HFF-Myc (cell line): ENCODE measurements at places on chromosomes 7 and 10.
A peak's percentile ranks its signal among the peaks of the same experiment; 100 is the strongest.

- DNase-seq = no peak
These were observed 118.1 kb upstream of the RHEB start for GRCh38 chr7:151637781-151638261.

- no peak for DNase-seq
These were observed 29.8 kb downstream of the GSDME start for GRCh38 chr7:24727154-24728120.

- no peak for DNase-seq
These were observed 16.7 kb upstream of the SUN1 start for GRCh38 chr7:815284-816216.

DNA sequence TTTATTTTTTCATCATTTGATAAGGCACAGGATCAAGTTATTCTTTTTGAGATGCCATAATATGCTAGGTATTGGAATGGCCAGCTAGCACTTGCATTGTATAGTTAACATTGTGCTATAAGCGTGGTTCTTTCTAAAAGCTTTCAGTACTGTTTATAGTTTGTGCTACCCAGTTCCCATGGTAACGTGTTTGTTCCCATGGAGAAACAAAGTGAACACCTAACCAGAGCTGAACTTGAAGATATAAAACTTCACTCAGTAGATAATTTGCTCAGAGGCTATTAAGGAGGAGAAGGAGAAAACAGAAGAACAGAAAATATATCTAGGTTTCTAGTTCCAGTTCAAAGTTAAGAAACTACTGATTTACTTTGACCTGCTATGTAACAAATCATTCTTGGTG is 23.6 kb upstream of the ITGB8 start:
- DNase-seq = no peak

- DNase-seq = no peak
These were observed 14.9 kb downstream of the SFTPD start for GRCh38 chr10:79933961-79934360.

DNA sequence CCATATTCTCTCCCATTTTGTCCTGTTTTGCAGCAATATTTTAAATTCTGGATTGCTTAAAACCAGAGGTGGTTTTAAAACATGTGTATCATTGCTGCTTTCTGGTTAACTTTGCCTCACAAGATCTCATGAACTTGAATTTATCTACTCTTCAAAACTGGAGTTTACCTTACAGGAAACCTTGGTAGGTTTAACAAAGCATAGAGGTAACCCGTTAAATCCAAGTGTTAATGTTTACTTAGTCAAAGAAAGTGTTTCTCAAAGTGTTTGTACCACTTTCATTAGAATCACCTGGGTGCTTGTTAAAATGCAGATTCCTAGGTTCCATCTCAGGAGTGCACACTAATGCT is 44.0 kb upstream of the VDAC2 start:
- DNase-seq = no peak

DNA sequence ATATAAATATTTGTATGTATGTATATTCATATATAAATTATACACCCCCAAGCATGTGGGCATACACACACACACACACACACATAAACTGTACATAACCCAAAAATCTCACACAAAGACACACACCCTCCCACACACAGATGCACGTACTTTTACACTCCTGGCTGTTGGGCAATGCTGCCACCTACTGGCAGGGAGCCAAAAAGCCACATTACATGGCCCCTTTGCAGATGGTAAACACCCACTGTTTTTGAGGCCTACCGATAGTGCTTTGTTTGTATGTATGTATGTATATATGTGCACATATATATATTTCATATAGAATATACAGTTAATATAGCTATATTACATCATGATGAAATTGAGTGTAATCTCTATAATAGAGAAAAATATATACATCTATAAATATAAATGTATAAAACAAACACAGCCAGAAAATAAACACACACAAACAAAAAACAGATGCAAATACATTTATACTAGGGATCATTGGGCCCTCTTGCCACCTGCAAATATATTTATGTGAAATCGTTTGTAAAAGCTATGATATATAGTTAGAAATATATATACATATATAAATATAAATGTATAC is 120.1 kb upstream of the ACBD5 start:
- peak; percentile 47 for DNase-seq

- DNase-seq = no peak
These were observed 12.4 kb downstream of the ZNF789 start for GRCh38 chr7:99485094-99485493.

DNA sequence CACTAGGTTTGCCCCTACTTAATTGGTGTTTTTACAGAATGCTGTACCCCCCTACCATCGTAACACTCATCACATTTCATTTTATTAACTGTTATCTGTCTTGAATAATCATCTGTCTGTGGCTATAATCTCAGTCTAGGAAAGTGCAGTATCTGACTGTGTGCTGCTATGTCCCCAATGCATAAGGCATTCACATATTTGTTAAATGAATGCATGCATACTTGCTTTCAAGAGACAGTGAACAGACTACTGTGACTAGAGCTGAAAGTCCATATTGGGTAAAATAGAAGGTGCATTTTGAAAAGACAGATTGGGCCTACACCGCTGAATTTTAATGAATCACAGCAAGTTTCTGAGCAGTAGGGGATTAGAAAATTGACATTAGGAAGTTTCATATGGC is 112.3 kb downstream of the ARHGAP12 start:
- no peak for DNase-seq

DNA sequence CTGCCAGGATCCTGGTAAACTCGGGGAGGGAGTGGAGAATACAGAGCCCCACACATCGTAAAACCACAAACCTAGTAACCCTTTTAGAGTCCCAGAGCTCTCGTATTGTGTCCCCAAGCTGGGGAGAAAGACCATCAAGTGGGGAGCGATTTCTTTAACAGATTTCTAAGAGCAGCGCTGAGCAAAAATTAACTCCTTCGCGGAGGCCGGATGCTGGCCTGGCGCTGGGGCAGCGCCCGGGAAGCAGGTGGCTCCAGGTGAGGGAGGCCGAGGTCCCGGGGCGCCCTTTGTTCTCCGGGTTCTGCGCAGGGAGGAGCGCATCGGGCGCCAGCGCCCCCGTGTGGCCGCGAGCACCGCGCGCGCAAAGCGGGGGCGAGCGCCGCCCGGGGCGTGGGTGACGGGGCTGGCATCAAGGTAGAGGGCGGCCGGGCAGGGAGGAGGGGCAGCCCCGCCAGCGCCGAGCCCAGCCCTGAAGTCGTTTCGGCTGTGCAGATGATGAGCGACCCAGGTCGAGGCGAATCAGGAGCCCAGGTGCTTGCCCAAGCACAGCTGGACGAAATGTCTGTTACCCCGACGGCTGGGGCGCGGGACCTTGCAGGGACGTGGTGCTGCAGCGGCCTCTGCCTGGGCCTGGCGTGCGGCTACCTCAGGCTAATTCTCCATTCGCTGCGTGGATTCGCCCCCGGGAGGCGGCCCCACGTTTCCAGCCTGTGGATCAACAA is 10.4 kb upstream of the FGFR2 start:
- no peak for DNase-seq

DNA sequence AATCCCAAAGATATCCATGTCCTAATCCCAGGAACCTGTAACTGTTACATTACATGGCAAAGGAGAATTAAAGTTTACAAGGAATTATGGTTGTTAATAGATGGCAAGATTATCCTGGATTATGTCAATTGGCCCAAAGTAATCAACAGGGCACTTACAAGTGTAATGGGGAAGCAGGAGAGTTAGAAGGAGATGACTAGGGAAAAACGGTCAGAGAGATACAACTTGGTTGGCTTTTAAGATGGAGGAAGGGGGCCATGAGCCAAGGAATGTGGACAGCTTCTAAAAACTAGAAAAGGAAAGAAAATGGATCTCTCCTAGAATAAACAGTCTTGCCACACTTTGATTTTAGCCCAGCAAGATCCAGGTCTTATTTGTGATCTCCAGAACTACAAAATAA is 3.3 kb downstream of the JMJD1C start:
- no peak for DNase-seq

DNA sequence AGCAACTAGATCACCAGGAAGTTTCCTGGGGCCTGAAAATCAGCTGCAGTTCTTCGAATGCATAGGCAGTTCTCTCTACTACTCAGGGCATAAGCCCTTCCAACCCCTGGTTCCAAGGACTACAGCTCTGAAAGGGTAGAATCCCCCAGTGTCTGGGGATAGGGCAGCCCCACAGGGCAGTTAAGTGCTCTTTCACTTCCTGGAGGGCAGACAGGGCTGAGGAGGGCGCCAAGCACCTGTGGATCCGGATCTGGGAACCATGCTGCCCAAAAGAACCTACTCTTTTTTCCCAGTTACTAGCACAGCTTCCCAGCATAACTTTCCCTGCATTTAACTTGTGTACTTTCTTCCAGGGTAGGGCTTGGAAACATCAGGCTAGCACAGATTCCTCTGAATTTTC is 41.1 kb downstream of the CXCL12 start:
- no peak for DNase-seq

DNA sequence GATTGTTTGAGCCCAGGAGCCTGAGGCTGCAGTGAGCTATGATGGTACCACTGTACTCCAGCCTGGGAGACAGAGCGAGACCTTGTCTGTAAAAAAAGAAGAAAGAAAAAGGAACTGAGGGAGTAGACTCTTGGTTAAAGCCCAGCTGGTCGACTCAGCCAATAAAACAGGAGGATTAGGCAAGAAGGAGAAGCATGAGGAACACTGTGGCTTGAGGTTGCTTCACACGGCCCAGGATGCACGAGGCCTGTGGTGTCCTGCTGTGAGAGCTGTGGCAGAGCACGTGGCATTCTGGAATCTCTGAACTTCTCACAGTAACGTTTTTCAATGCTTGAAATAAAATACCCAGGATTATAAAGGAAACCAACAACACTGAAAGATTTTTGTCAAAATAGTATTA is 93.3 kb downstream of the CUL2 start:
- DNase-seq = no peak

GRCh38 chr10:119138346-119139306 is 26.9 kb downstream of the SFXN4 start:
- no peak for DNase-seq

- no peak for DNase-seq
These were observed 85.4 kb upstream of the NPTX2 start for GRCh38 chr7:98531717-98532116.

DNA sequence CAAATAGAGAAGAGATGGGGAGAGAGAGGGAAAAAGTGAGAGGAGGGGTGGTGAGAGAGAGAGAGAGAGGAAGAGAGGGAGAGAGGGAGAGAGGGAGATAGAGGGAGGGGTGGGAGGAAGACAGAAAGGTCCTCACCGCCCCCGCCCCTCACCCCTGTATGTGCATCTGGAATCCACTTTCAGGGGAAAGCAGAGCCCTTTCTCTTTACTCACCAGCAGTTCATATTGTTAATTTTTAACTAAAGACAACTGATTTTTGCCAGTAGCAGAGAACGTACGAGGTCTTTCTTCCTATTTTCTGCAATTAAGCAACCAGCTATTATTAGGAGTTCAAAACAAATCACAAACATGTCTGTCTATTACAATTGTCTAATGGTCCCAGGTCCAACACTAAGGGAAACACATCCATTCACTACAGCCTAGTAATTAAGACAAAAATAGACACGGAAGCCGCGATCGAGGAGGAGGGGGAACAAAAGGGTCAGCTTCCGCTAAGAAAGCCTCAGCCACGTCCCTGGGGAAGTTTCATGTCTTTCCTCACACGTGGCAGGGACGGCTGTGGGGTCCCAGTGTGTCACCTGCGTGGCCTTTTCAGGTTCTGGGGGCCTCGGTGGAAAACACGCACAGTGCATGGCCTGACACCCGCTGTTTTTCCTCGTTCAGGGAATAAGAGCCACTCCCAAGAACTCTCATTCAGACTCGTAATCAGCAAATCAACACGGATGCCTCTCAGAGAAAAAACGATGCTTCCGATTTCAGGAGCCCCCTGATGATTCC is 572.0 kb downstream of the PTPRN2 start:
- DNase-seq = no peak

DNA sequence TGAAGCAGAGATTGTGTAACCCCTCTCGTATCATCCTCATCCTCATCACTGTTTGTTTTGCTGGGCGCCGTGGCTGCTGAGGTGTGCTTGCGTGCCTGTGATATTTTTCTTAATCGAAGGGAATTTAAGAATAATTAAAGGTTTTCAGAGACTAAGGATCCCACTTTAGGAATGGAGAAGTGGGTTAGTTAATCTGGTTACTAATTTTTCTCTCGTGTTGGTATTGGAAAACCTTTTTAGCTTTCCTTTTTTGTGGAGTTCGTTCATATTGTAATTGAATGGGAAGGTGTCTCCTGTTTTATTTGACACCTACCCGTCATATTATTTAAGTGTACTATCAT is 1.3 kb downstream of the UBN2 start:
- no peak for DNase-seq

- DNase-seq = peak; percentile 77
These were observed 191.2 kb upstream of the PRSS1 start for GRCh38 chr7:142557971-142558582.

- DNase-seq = no peak
These were observed 24.3 kb downstream of the RGS10 start for GRCh38 chr10:119518176-119518575.

- DNase-seq = no peak
These were observed 520 bp downstream of the CPA5 start for GRCh38 chr7:130345136-130345535.

- no peak for DNase-seq
These were observed 610.5 kb downstream of the KCNMA1 start for GRCh38 chr10:77027141-77027540.

DNA sequence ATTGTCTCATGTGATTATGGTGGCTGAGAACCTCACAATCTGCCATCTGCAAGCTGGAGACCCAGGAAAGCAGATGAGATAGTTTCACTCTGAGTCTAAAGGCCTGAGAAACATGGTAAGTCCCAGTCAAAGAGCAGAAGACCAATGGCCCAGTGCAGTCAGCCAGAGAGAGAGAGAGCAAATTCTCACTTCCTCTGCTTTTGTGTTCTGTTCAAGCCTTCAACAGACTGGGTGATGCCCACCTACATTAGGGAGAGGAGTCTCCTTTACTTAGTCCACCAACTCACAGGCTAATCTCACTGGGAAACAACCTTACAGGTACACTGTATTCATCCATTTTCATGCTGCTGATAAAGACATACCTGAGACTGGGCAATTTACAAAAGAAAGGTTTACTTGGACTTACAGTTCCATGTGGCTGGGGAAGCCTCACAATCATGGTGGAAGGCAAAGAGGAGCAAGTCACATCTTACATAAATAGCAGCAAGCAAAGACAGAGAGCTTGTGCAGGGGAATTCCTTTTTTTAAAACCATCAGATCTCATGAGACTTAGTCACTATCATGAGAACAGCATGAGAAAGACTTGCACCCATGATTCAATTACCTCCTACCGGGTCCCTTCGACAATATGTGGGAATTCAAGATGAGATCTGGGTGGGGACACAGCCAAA is 4.7 kb upstream of the FRMPD2 start:
- no peak for DNase-seq

- peak; percentile 50 for DNase-seq
These were observed 166.2 kb downstream of the CPEB3 start for GRCh38 chr10:92124616-92125143.

DNA sequence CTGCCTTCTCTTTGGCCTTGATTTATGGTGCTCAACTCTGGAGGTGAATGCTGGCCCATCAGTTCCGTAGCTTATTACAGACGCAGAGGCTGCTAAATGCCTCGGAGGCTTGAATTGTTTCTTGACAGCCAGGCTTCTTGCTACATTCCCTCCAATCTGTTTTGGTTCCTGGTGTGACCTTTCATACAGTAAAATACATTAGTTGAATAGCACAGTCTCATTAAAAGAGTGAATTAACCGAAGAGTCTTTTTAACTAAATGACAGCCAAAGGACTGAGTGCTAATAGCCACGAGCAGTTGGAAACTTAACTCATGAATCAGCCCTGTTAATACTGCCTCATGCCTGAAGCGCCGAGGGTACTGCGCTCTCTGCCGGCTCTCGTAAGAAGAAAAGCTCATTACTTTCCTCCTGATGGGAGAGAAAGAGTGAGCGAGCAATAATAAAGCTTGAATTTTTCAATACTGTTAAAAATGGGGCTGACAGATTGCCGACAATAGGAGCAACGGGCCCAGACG is 236.4 kb upstream of the GPR26 start:
- DNase-seq = no peak
